Testis (tissue), 5 donors: ENCODE measurements at places on chromosomes 5 and 9. TPM values are rescaled to one million over a fixed set of nuclear protein-coding genes. Genes with fewer than 3 reads are reported as not detected.

Gene PROB1
- total RNA-seq: 3.6 TPM

Gene GPR151
- total RNA-seq: not detected

Gene PCDHGA9
- total RNA-seq: 13.1 TPM

DNA sequence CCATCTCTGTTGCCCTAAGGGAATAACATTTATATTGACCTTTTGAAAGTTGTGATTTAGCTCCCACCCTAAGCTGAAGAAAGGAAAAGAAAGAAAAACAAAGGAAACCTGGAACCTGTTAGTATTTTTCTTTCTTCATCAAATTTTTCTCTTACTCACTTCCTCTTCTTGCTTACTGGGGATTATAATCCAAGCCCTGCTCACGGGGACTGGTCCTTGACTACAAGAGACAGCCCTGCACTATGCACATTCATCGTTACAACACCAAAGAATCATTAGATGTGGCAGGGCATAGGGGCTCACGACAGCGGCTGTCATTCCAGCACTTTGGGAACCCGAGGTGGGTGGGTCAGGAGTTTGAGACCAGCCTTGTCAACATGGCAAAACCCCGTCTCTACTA lies 37.8 kb upstream of the LPAR1 start:
- no peak for DNase-seq

- DNase-seq: no peak
These were observed 54.9 kb upstream of the GRAMD2B start for GRCh38 chr5:126368239-126368812.

DNA sequence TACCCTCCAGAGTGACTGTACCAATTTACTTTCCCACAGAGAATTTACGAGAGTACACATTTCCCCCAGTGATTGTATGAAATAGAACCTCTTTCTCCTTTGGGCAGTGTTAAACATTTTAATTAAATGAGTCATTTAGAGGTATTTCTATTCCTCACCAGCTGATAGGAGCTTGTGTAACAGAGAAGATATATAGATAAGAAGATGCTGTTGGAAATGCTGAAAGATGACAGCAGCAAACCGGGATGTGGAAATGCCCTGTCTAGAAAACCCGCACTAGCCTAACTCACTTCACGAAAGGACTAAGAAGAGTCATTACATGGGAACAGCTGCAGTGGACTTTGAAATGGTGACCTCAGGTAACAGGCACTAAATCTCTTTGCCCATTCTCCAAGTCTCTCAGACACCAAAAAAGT lies 68.3 kb downstream of the LPAR1 start:
- DNase-seq: no peak

DNA sequence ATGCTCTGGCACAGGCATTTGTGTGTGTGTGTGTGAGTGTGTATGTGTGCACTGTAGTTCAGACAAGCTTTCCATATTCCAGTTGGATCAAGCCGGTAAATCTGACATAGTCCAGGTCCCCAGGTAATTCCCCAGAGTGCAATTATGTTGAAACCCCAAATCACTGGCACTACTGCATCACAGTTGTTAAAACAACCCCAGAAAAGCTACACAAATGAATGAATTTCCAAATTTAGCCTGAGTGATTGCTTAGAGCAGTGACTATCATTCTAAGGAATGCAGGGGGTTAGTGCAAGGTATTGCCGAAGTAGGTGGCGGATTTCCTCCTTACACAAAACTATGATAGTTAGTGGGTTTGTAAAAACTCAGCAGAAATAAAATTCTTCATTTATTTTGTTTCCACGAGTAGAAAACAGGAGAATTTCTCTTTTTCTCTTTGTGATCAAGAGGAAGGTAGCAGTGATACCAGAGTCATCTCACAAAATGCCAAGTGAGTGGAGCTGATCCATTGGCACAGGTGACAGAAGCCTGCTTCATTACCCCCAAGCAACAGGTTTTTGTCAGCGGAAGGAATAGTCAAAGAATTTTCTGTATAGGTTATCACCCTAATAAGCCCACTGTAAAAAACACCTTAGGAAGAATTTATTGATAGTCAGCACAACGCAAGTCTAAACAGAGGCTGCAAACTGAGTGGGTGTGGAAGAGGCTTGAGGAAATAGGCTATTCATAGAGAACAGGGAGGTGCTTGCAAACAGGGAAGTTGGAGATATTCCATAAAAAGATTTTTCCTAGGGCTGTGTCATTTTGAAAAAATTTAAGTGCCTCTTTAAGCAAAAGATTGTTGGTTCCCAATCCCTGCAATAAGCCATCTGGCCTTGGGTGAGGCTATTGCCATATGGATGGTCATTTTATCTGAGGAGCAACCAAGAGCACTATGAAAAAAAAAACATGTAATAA lies 385.1 kb downstream of the CHSY3 start:
- no peak for DNase-seq

DNA sequence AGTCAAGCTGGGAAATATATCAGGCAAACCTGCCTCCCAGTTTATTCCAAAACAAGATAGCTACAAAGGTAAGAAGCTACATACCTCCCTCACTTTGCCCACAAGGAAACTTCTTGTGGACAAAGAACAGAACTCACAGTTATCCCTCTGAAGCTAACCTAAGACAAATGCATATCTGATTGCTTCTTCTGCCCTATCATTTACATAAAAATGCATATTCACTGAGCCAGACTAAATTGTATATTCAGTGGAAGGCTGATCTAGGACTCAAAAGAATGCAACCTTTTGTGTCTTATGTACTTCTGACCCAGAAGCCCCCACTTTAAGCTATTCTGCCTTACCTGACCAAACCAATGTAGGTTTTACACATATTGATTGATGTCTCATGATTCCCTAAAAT lies 276.8 kb downstream of the HTR1A start:
- no peak for DNase-seq

- no peak for DNase-seq
These were observed 307.3 kb upstream of the NREP start for GRCh38 chr5:112064271-112064701.

- DNase-seq: no peak
These were observed 313.6 kb downstream of the ARHGEF28 start for GRCh38 chr5:73939557-73939956.

DNA sequence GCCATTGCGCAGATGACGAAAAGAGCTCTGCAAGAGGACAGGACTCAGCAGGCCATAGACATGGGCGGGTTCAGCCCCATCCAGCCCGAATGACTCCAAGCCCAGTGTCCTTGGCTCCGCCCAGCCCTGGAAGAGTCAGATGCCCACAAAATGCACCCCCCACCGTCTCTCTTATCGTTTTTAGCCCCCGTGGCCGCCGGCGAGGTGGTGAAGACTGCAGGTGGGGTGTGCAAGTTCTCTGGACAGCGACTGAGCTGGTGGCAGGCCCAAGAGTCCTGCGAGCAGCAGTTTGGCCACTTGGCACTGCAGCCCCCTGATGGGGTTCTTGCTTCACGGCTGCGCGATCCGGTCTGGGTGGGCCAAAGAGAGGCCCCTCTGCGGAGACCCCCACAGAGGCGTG lies 2.1 kb downstream of the ADGRD2 start:
- DNase-seq: no peak
